Thymus (tissue), 14 donors: ENCODE measurements at places on chromosomes 4 and X. TPM values are rescaled to one million over a fixed set of nuclear protein-coding genes. Genes with fewer than 3 reads are reported as not detected.

- DNase-seq, result no peak
Observed at GRCh38 chr4:48538358-48538757, 48.3 kb downstream of the ZAR1 start.

DNA sequence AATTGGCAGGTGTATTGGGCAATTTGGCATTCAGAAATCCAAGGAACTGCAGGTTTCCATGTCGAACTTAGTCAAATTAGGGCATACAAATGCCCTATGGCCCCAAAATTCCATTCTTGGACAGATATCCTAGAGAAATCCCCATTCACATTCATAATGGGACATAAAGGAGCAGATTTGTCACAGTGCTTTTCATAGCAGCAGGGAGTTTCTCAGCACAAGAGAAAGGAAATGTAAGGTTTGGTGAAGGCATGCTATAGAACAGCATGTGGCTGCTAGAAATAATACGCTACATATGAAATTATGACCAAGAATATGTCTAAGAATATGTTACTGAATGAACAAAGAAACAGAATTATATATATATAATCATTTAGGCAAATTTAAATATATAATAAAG is 437.5 kb upstream of the BOD1L1 start:
- DNase-seq, result no peak

GRCh38 chrX:12871257-12871656 is 4.4 kb downstream of the TLR7 start:
- no peak for DNase-seq

GRCh38 chr4:24104158-24104565 is 214.3 kb upstream of the PPARGC1A start:
- DNase-seq, result no peak

DNA sequence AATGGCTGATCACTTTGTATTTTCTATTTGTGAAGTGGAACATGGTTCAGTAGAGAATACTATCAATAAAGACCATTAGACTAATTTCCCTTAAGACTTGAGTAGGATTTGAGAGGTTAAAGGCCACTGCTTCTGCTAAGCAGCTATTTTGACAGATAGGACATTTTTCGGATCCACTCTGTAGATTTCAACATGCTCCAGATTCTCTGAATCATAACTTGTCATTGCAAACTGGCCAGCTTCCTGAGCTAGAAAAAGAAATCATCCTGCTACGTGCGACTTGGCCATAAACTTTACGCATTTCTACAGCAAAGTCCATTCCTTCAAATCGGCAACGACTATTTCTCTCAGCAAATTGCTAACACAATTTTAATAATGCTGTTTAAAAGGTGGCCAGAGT is 55.2 kb downstream of the MGST2 start:
- DNase-seq, result no peak

- no peak for DNase-seq
Observed at GRCh38 chrX:9310616-9311015, 154.2 kb upstream of the TBL1X start.

GRCh38 chr4:48813964-48814363 is 16.9 kb upstream of the OCIAD1 start:
- peak; percentile 20 for DNase-seq

DNA sequence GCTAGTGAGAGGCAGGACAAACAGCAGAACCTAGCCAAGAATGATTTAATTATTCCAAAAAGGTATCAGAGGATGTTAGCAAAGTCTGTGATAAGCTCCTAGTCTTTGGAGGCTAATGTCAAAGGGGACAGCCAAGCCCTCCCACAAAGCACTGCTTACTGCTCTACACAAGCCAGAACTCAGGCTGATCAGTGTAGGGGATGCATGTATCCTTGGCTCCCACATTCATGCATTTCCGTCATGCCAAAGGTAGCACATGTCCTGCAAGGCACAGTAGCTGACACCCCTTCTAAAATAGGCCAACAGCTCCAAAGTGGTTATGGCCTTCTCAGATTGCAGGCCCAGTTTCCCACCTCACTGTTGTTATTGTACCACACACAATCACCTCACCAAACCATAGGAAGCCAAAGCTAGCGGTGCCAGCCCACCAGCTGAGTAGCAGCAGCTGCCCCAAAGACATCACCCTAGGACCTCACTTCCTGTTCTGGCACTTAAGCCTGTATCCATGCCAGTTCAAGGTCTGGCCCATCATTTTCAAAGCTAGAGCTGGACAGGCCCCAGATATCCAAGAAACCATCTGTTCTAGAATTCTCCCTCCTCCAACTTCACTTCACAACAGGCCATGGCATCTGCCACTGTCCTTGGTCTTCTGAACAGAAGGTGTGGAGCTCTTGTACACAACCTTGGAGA is 40.9 kb downstream of the TSPAN5 start:
- no peak for DNase-seq

GRCh38 chr4:70337886-70338420 is 3.2 kb downstream of the CABS1 start:
- no peak for DNase-seq

- DNase-seq, result peak; percentile 83
Observed at GRCh38 chr4:73653695-73654106, 33.5 kb upstream of the RASSF6 start.

GRCh38 chr4:184384056-184384809 is 90.1 kb downstream of the IRF2 start:
- no peak for DNase-seq

- peak; percentile 28 for DNase-seq
Observed at GRCh38 chrX:110167952-110168451, 149.9 kb downstream of the AMMECR1 start.

DNA sequence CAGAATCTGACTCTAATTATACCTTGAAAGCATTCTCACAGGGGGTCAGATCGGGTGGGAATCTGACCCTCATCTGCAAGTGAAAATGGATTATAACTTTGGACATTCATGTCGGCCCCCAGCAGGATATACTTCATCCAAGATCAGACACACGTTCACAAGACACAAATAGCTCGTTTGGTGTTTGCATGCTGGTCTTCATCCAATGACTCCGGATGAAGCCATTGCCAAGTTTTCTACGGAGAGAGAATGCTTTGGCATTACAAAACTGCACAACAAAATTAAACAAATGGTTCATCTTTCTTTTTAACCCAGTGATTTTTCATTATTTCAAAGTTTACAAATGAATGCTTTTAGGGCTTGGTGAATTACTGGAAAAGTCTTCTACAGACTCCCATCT is 105.5 kb downstream of the MID1 start:
- DNase-seq, result no peak

- DNase-seq, result no peak
Observed at GRCh38 chrX:1885116-1885515, 270.3 kb downstream of the ASMT start.

- DNase-seq, result no peak
Observed at GRCh38 chr4:137664416-137664815, 132.1 kb upstream of the PCDH18 start.

DNA sequence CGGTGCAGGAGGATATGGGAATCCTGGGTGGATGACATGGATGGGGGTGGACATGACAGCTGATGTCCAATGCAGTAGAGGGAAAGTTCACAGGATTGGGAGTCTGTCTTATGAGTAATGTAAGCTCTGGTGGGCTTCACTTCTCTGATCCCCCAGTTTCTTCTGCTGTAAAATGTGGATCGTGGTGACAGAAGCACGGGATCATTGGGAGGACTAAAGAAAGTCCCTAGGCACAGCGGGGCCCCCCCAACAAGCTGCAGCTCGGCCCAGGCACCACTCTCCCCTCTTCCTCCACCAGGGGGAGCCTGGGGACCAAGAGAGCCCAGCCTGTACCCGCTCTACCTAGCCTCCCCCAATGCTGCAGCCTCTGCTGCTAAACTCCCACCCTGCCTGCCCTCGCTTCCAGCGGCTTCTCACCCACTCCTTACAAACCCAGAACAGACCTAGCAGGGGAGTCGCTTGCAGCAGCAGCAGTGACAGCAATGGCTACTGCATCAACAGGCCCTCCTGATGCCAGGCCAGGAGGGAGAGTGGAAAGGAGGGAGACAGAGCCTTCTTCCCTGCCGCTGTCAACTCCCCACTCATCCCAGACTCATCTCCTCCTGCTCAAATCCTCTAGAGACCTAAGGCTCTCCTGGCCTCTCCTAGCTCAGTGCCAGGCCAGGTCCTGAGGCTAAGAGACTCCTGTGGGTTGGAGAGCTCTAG is 36.1 kb upstream of the IQSEC2 start:
- peak; percentile 75 for DNase-seq

DNA sequence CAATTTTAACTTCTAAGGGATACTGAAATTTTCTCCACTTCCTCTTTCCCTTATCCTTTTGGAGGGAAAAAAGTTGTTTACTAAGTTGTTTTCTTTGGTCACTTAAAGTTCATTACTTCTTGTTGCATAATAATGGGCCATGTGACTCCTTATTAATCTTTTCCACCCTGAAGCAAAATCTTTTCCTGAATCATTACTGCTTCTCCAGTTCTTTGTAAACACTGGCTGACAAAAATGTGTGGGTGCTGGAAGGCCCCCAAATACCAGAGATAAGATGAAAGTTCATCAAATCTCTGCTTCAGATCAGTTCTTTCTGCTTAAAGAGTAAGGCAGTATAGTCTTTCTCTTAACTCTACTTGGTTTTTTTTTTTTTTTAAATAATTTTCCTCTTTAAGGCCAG is 108.9 kb upstream of the NHS start:
- no peak for DNase-seq

DNA sequence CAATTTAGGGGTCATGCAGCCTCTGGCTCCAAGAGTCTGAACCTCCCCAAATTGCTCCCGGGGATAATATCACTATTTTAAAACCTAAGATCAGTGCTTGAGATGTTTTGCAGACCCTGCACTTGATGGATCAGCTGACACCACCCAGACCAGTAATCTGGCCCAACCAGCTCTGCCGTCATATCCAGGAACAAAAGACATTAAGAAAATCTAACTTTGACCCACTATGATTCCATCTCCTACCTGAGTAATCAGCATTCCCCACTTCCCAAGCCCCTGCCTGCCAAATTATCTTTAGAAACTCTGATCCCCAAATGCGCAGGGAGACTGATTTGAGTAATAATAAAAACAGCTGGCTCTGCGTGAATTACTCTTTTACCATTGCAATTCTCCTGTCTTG is 34.4 kb upstream of the CCNG2 start:
- no peak for DNase-seq

GRCh38 chrX:64169988-64170387 is 35.5 kb downstream of the AMER1 start:
- no peak for DNase-seq

DNA sequence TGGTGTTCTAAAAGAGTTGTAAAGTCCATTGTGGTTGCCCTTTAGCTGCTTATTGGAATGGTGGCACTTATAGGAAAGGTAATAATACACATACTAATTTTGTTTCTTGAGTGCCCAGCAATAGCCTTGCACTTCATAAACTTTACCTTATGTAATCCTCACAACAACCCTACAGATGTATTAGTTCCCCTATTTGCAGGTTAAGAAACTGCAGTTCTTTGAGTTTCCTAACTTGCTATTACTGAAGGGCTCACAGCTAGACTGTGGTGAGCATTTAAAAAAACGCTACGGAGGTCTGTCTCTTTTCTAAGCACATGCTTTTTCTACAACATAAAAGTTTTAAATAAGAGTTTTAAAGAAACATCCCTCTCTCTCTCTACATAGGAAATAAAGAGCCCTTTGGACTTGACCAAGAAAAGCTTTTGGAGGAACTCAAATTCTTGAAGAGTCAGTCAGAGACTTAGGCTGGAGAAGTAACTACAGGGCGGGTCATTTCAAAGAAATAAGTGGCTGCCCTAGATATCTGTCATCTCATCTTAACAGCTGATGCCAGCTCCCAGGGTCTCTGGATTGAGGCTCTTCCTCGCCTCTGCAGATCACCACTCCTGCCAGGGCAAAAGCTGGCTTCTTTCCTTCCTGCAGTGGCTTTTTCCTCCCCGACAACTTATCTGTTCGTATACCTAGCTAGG is 42.0 kb upstream of the FBXW7 start:
- DNase-seq, result no peak

DNA sequence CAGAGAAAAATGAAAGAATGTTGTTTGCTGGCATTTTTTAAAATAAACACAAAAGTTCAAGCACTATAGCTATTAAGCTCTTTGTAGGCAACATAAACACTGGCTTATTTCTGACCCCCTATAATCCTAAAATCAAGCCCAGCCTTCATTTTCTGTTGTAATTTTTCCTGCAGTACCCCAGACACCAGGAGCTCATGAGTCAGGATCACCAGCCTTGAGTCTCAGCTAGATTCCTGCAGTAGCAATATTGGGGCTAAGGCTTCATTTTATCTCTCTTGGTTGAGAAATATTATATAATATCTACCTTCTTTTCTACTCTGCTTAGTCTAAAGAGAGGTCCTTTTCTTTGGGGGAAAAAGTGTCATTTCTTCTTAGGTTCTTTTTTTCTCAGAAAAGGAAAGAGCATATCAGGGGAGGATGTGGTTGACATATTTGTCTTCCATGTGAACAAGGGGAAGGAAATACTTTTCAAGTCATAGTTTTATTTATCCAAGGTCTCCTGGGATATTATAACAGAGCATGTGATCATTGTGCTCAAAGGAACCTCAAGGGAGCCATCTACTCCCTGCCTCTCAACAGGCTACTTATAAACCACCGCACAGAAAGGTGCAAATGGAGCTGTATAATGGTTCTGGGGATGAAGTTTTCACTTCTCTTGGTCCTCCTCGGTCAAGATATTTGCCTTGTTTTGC is 678.3 kb upstream of the NR3C2 start:
- DNase-seq, result no peak

- no peak for DNase-seq
Observed at GRCh38 chrX:155070038-155070437, 898 bp downstream of the CMC4 start.

- no peak for DNase-seq
Observed at GRCh38 chrX:470686-471085, 84.0 kb upstream of the PPP2R3B start.

GRCh38 chrX:54529151-54529550 is 868 bp upstream of the GNL3L start:
- no peak for DNase-seq

DNA sequence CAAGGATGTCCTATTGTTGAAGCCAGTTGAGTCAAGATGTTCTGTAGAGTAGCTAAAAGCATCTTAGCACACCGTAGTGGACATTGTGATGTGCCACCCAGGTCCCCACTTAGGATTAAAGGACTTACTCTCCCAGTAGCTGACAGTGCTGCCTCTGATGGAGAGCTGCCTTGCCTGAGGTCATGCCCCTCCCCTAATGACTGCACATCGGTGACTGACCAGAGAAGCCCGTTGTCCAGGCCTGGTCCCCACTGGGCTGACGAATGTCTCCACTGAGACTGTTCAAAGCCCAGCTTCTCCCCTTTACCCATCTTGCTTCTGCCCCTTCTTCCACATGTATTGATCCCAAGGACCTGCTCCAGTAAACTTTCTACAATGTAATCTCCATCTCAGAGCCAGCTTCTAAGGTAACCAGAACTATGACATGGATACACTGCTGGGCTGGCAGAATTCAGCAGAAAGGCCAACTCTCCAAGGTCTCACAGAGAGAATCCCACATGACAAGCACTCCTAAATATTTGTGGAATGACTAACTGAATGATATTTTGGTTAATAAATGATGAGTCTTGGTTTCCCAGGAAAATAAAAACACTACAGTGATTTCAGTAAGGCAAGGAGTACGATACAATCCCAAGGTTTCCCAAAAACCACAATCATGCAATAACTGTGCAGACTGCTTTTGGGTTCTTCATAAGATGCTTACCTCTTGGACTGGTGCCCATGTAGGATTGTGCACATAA is 82.4 kb upstream of the TMEM150C start:
- no peak for DNase-seq

Gene PDE5A
- total RNA-seq, result 5.2 TPM

Gene DOK7
- 0.33 TPM for total RNA-seq

Gene PDLIM5
- total RNA-seq, result 12.4 TPM

Gene SERPINA7
- total RNA-seq, result 0.05 TPM

Gene SPANXA2
- total RNA-seq, result 0.09 TPM

Gene STPG2
- 0.24 TPM for total RNA-seq

Gene ABCG2
- total RNA-seq, result 1.4 TPM
